ENCODE measurements at places on chromosomes 12 and 14.

- no peak for DNase-seq
Observed at GRCh38 chr12:94793191-94793595, 142.8 kb upstream of the TMCC3 start.

- DNase-seq = no peak
Observed at GRCh38 chr14:88518592-88519512, 36.0 kb downstream of the PTPN21 start.

- DNase-seq = no peak
Observed at GRCh38 chr14:90447720-90448497, 51.1 kb downstream of the CALM1 start.

DNA sequence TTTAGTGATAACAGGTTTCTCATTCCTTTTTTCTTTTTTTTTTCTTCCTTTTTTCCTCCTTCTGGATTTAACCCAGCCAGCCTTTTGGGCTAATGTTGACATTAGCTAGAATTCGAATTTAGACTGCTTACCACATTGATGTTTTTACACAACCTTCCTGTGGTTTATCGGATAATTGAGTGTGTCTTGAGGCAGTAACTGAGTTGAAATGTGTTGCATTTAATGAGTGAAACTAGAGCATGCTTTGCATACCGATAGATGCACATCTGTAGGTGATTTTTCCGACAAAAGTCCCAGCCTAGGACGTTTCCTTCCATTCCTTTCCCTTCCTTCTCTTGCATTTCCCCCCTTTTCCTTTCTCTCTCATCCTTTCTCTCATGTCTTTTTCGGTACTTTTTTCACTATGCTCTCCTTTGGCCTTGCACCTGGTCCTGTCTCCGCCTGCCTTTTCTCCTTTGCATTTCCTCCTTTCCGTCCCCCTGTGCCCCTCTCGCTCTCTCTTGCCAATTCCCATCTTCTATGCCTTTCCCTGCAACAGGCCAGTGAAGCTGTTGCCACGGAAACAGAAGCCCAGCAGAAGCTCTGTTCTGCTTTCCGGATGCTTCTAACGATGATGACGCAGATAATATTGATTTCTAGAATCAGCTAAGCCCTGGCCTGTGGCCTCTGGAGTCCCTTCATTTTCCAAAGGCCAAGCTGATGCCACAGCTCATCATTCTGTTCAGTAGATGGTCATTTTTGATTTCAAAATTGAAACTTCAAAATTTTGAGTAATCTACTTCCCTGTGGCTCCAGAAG lies 76.1 kb downstream of the SLC25A47 start:
- no peak for DNase-seq

GRCh38 chr14:89907655-89908054 lies 46.9 kb downstream of the EFCAB11 start:
- DNase-seq = no peak

GRCh38 chr12:52182384-52182783 lies 9.4 kb downstream of the KRT80 start:
- DNase-seq = no peak

GRCh38 chr12:102465762-102466560 lies 14.4 kb downstream of the IGF1 start:
- DNase-seq = no peak

DNA sequence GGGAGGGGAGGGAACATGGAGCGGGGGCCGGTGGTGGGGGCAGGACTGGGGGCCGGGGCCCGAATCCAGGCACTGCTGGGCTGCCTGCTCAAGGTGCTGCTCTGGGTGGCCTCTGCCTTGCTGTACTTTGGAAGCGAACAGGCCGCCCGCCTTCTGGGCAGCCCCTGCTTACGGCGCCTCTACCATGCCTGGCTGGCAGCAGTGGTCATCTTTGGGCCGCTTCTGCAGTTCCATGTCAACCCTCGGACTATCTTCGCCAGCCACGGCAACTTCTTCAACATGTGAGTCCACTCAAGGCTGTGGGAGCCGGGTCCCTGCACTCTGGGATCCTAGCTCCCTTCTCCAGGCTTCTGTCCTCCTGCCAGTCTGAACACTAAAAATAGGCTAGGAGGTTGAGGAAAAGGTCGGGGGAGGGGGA lies 1.1 kb downstream of the FITM1 start:
- no peak for DNase-seq

GRCh38 chr14:21891921-21892320 lies 218.3 kb upstream of the OR4E1 start:
- no peak for DNase-seq

DNA sequence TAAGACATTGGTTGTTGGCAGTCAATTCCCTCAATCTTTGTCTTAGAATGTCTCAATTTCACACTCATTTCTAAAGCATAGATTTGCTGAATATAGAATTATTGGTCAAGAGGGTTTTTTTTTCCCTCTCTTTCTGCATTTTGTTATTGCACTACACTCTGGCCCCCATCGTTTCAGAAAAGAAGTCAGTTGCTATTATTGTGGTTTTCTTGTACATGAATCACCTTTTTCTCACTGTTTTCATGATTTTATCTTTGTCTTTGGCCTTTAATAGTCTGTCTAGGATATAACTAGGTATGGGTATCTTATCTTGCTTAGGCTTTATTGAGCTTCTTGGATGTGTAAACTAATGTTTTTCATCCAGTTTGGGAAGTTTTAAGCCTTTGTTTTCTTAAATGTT lies 194.3 kb upstream of the DAAM1 start:
- DNase-seq = no peak

DNA sequence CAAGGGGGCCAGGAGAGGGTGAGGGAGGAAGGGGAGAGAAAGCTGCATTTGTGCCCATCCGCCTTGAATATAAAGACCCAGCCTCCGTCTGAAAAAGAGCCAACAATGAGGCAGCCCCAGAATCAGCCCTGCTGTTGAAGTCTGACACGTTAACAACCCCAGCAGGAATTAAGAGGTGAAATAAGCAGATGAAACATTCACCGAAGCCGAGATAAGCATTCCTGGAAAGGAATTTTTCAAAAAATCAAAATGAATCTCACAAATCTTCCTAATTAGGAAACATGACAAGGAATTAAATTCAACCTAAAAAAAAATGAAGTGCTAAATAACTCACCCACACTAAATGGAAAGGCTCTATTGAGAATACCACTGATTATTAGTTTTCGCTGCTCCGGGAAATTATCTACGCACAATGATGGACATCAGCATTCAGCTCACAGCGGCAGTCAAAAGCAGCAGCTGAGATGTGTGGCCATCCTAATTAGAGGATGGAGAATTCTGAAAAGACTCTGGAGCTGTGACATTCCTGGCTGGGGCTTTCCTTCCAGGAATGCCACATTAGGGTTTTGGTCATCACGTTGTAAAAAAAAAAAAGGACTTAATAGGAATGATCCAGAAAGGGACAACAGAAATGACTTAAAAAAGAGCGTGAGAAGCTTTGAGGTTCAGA lies 8.2 kb upstream of the PARP11 start:
- no peak for DNase-seq

- peak; percentile 98 for DNase-seq
Observed at GRCh38 chr12:120725659-120726509, at the start of gene ACADS. TSS of gene ACADS (plus strand) at chr12:120725826. CDS start at chr12:120725886, 60 bp downstream.

GRCh38 chr12:90090929-90091651 lies 382.5 kb upstream of the ATP2B1 start:
- DNase-seq = peak; percentile 53

GRCh38 chr12:59151243-59151642 lies 230.9 kb upstream of the LRIG3 start:
- no peak for DNase-seq

GRCh38 chr12:22289250-22289649 lies 45.3 kb downstream of the ST8SIA1 start:
- no peak for DNase-seq

DNA sequence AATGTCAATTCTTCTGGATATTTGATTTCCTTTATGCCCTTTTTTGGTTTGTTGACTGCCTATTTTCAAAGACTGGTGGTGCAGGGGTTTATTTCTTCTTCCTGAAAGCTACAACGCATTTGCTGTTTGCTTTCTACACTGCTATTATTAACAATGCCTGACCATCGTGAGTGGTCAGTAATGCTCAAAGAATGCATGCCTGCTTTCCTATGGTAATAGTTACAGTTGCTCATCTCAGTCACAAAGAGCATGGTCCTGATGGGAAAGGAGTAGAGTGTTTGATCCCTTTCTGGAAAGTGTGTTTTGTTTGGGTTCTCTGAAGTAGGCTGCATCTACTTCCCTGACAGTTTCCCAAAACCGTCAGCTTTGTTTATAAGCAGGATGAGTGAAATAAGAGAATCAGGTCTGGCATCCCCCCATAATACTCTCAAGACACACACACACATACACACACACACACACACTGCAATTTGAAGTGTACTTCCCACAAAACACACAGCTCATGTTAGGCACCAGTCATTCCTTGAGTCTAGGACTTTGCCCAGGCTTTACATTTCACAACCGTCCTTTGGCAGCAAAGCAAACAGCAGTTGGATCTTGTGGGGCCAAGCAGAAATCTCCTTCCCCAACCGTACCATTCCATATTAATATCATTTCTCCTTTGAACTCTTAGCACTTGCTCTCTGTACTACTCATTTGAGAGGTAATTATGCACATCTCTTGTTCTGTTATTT lies 56.6 kb downstream of the SUDS3 start:
- DNase-seq = no peak

DNA sequence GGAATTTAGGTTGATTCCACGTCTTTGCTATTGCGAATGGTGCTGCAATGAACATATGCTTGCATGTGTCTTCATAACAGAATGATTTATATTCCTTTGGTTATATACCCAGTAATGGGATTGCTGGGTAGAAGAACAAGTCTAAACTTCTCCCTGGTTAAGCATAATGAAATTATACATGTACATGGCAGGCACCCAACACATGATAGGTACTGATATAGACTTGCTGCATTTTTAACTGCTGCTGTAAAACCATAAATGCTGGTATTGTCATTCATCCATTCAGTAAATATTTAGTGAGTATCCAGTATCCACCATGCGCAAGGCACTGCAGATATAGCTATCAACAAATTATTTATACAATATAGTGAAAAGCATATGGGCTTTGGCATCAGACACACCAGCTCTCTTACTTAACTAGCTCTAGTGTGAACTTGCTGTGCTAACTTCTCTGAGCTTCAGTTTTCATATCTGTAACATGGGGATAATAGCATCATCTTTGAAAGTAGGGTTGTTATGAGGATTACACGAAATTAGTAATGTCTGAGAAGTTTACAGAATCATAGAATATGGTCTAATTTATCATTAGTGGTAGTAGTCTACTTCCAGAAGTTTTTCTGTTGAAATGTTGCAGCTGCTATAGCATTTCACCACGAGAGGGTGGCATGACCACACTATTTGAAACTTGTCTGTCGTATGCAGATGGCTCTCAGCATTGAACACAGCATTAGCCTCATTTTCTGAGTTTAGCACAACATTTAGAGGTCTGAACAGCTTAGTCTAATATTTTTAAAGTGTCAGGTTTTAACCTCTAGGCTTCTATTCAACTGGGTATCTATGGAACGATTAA lies 32.0 kb upstream of the SEL1L start:
- peak; percentile 62 for DNase-seq
